ENCODE measurements at places on chromosomes 4 and X. TPM values are rescaled to one million over a fixed set of nuclear protein-coding genes. Genes with fewer than 3 reads are reported as not detected.

GRCh38 chr4:148448141-148448540, 5.9 kb upstream of the NR3C2 start:
- no peak for ATAC-seq

DNA sequence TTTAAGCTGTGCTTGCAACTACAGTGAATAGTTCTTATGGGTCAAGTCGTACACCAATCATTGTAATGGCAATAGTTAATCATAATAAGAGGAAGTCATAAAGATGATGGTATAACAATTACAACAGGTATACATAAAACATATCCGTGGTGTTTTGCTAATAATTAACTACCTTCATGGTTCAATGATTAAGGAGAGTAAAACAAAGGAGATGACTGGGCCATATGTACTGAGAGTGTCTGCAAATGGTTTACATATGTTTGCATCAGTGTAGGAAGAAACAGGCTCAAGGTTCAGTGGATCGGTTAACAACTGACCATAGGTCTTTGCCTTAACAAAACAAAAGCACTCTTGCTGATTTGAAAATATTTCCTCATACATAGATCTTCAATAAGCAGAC, 253.0 kb downstream of the COX7B2 start:
- ATAC-seq, result no peak

- ATAC-seq, result no peak
Measured at GRCh38 chrX:3699821-3700381, 13.5 kb downstream of the PRKX start.

DNA sequence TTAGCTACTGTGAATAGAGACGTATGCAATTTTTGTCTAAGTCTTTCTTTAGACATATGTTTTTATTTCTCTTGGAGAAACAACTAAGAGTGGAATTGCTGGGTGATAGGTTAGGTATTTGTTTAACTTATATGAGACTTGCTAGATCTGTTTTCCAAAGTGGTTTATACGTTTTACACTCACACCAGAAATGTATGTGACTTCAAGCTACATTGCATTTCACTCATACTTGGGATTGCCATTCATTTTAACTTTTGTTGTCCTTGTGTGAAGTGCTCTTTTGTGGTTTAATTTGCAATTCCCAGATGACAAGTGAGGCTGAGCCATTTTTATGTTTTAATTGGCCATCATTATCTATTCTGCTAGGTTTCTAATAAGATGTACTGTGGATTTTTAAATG, 817.2 kb downstream of the GLUD2 start:
- no peak for ATAC-seq

DNA sequence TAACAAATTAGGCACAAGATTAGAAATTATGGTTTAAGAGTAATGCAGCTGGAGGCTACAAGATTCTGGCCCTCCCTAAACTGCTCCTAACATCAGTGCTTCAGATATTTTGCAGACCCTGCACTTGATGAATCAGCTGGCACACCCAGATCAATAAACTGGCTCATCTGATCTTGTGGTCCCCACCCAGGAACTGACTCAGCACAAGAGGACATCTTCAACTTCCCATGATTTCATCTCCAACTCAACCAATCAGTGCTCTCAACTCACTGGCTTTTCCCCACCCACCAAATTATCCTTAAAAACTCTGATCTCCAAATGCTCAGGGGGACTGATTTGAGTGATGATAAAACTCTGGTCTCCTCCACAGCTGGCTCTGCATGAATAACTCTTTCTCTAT, 21.7 kb upstream of the TMEM33 start:
- ATAC-seq, result no peak

DNA sequence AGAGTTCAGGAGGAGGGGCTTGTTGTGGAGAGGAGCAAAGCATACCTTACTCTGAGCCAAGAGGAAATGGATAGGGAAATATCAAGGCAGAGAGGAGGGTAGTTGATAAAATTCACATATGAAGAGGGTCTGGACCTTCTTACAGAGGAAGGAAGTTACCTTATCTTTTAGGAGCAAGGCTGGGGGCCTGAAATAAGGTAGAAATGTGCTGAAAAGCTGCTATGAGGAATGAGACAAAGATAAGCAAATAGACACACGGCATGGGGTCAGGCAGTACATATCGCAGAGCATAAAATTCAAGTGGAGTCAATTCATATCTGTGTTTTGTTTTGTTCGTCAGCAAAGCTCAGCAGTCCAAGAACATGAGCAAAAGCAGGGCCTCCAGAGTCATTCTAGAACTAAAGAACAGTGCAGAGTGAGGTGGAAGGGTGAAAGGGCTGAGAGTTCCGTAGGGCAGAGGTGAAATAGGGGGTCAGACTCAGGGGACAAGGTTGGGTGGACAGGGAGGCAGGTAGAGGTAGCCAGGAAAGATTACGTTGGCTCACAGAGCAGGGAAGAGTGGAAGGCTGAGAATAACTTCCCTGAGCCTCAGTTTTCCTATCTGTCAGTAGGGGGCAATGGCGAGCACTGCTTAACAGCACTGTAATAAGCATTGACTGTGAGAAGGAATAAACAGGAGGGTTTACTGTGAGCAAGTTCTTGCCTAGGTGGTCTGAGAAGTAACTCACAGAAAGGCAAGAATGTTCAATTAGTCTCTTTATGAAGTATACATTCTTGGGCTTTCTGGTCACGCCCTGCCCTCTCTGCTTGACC, 9.2 kb downstream of the VSIG4 start:
- ATAC-seq, result peak; percentile 52

DNA sequence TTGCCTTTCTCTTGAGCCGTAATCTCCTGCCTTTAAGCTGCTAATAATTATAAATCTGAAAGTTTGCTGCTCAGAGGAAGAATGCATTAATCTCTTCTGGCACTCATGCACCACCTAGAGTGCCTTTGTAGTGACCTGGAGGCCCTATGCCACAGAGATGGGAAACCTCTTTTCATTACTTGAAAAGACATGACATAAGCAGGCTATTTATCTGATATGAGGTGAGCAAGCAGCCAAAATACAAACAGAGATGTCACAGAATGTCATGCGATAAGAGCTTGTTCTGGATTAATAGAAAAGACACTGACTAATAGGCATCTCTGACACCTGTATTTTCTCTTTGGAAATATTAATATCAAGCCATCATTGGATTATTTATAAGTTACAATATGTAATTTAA, 42.3 kb downstream of the GABRB1 start:
- no peak for ATAC-seq

- no peak for ATAC-seq
Measured at GRCh38 chrX:129599499-129599898, 55.3 kb downstream of the APLN start.

GRCh38 chrX:15566244-15566643, 34.5 kb downstream of the ACE2 start:
- ATAC-seq, result no peak

DNA sequence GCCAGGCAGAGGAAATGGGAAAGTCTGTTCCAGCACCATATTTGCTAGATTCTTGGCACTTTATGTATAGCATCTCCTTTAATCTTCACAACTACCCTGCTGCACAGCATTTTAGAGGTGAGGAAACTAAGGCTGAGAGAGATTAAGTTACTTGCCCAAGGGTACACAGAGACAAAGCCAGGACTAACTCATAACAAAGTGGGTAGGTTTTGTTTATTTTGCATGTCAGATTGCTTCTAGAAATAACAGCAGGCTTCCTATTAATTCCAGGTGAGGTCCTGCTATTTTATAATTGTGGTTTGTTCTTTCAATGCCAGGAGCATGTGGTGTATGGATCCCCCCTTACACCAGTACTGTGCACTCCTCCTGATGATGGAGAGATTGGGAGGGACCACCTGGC, 15.0 kb downstream of the TCEANC start:
- no peak for ATAC-seq

DNA sequence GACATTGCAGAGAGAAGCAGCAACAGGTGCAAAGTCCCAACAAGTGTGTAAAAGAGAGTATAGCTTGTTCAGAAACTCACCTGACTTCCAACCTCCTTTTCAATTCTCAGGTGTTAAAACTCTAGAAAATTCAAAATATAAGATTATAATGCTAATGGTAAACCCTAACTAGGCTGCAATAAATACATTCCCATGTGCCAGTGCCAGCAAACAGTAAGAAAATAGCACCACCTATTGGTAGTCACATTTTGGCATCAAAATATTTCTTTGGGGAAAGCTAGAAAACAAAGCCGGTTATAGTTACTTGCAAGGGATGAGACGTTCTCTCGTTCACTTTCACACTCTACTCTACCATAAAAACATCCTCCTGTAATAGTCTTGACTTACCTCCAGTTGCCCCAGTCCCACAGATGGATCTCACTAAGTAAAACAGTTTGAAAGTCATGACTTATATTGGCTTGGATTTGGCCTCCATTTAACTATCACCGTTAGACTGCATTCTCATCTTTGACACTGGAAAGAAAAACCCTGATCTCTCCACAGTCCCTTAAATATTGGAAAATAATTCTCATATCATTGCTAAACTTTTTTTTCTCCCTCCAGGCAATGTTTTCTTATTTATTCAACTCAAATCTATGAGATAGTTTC, 9.6 kb downstream of the BMP3 start:
- peak; percentile 53 for ATAC-seq

DNA sequence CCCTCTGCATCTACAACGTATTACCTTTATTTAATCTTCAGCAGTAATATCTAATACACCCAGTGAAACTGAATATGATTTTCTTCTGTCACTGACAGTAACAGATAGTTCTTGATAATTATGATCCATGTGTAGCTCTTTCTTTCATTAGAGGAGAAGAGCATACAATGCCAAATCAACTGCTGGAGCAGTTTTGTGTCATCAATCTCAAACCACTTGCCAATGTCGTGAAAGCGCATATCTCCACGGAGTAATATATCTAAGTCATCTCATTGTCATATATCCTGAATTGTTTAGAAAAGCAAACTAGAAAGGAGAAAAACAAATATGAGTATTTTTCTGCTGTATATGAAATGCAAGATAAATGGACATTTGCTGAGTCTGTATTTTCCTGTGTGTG, 47.9 kb downstream of the DCAF8L1 start:
- no peak for ATAC-seq

- ATAC-seq, result no peak
Measured at GRCh38 chrX:32778965-32779364, 432.4 kb downstream of the DMD start.

DNA sequence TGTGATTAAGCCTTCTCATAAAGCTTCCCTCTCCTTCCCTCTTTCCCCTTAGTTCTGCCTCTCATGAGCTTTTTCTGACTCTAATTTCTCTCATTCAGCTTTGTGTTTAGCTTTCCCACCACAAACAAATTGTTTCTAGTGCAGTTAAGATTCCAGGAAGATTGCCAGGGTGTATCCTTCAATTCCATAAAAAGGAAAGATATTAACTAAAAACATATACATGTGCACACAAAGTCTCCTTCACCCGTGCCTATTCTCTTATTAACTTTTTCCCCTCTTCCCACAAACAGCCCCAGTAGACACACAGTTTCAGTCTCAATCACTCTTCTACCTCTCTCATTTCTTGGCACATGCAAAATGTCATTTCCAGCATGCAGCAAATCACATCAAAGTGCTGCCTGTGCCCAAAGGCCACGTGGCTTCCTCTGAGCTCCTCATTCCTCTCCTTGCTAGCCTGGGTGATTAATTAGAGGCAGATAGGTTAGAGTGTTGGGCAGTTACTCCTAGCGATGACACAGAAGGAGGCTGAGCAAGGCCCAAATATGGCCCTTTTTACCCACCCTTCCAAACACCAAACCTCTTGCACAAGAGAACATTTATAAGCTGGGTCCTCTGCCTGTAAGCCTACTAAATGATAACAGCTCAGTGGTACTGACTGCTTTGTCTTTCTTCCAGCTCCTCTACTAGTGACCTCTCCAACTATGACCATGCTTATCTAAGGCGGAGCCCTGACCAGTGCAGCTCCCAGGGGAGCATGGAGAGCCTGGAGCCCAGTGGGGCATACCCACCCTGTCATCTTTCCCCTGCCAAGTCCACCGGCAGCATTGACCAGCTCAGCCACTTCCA, 159.6 kb downstream of the SOWAHB start:
- peak; percentile 23 for ATAC-seq

- no peak for ATAC-seq
Measured at GRCh38 chr4:10529291-10530136, 72.3 kb upstream of the ZNF518B start.

GRCh38 chr4:1409491-1410425, 3.5 kb upstream of the NKX1-1 start:
- no peak for ATAC-seq

- no peak for ATAC-seq
Measured at GRCh38 chrX:45344594-45344993, 143.9 kb upstream of the DIPK2B start.

- no peak for ATAC-seq
Measured at GRCh38 chrX:10631416-10632145, 11.2 kb upstream of the MID1 start.

GRCh38 chrX:96619588-96619987, 65.1 kb upstream of the DIAPH2 start:
- no peak for ATAC-seq

DNA sequence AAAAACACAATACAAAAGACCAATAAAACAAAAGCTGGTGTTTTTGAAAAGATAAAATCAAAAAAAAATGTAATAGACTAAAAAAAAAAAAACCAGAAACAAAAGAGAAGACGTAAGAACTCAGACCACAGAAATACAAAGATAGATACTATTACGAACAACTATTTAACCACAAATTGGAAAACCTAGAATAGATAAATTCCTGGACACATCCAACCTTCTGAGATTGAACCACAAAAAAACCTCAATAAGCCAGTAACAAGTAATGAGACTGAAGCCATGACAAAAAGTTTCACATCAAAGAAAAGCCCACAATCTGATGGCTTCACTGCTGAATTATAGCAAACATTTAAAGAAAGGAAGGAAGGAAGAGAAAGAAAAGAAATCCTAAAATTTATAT, 16.2 kb downstream of the RCHY1 start:
- ATAC-seq, result no peak

DNA sequence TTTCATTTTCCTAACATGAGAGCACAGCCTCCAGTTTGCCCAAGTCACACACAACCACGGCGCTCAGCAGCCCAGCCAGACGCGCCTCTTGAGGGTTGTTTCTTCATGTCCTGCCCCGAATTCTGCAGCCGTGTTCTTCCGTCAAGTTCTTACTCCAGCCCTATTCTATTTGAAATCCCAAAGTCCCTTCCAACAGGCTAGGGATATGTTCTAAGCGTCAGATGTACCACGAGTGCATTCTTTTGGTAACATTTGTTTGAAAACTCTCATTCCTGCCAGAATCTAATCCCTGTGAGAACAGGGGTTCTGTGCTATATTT, 23.1 kb downstream of the ACSL1 start:
- no peak for ATAC-seq

GRCh38 chrX:3520458-3520857, 174.0 kb upstream of the MXRA5 start:
- ATAC-seq, result no peak

The STIM2 gene
- 7.1 TPM for total RNA-seq

The EMCN gene
- 4.7 TPM for total RNA-seq

The EDA2R gene
- total RNA-seq, result 0.72 TPM

The SATL1 gene
- total RNA-seq, result not detected

The PPP1R3F gene
- 3.4 TPM for total RNA-seq

The CSAG2 gene
- total RNA-seq, result not detected

The TMEM150C gene
- total RNA-seq, result 0.80 TPM

The MSANTD1 gene
- total RNA-seq, result 0.28 TPM

The DGKQ gene
- total RNA-seq, result 12.0 TPM

The RHOXF1 gene
- total RNA-seq, result not detected

The HSFX2 gene
- not detected for total RNA-seq

The SMIM10 gene
- 0.84 TPM for total RNA-seq

The FAM9B gene
- total RNA-seq, result not detected

The ADAMTS3 gene
- total RNA-seq, result 0.32 TPM
